ENCODE measurements at places on chromosomes 1 and 21. TPM values are rescaled to one million over a fixed set of nuclear protein-coding genes. Genes with fewer than 3 reads are reported as not detected.

The GPX7 gene
- 23.7 TPM for total RNA-seq

The CHI3L2 gene
- total RNA-seq = 1.6 TPM

The GPR52 gene
- 1.3 TPM for total RNA-seq

The LRRC38 gene
- not detected for total RNA-seq

The S100A2 gene
- total RNA-seq = 392 TPM
